Aorta (tissue), 5 donors: ENCODE measurements at places on chromosomes 12 and 14.

DNA sequence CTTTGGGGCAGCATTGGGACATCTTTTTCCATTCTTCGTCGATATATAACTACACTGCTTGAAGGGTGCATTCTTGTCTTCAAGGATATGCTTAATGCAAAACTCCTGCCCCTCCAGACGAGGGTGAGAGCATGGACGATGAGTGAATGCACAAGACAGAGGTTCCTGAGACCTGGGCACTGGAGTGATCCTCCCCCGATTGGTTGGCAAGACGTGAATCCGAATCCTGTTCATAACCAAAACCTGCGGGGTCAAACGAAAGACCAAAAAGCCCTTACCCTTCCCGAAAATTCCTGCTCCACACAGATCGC lies 684 bp downstream of the KANSL2 start:
- no peak for DNase-seq

- DNase-seq = no peak
Measured at GRCh38 chr12:121009741-121010140, 6.5 kb downstream of the C12orf43 start.

GRCh38 chr14:24335461-24336171 lies 745 bp upstream of the ADCY4 start:
- DNase-seq = no peak

- DNase-seq = no peak
Measured at GRCh38 chr14:30657606-30658163, 35.6 kb downstream of the SCFD1 start.

DNA sequence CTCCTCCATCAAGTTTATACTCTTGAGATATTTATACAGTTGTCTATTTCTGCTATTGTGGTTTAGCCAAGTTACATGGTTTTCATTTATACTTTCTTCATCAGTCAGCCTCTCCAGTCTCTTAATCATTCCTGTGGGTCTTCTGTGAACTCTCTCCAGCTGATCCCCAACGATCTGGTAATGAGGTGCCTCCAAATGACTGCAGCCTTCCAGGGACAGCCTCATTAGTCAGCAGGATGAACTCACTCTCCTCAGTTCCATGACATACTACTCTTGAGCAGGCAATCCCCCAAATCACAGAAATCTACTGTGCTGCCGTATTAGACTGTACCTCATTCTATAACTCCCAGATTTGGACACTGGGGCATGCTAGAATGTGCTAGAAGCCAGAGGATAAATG lies 15.3 kb downstream of the AREL1 start:
- no peak for DNase-seq

GRCh38 chr12:89878950-89879349 lies 170.3 kb upstream of the ATP2B1 start:
- DNase-seq = no peak

DNA sequence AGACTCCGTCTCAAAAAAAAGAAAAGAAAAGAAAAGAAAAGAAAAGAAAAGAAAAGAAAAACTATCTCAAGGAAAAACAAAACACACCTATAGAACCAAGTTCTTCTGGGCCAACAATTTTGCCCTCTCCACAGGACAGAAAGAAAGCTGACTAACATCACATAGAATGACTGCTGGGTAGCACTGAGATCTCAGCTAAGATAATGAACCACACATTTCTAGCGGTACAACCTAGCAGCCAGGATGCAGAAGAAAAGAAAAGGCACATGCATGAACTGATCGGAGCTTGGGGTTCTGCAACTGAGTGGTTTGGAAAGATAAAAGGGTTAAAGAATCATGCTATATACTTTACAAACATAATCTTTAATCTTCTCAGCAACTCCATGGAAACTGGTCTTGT lies 19.5 kb downstream of the TMED10 start:
- DNase-seq = no peak

DNA sequence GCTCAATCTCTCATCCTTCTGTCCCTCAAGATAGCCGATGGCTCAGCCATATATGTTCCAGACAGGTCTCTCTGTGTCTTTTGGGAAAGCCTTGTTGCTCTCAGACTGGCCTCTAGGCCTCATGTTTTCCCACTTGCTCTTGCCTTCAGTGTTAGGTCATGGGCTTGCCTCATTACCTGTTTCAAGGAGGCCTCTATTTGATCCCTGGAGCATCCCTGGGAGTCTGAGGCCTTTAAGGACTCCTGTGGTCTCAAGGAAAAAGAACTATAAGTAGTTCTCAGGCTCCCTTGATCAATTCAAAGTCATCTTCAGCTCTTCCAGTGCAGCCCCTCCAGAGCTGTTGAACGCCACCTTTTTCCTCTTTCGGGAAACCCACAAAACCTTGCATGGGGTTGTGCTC lies 47.9 kb downstream of the NTF3 start:
- no peak for DNase-seq

DNA sequence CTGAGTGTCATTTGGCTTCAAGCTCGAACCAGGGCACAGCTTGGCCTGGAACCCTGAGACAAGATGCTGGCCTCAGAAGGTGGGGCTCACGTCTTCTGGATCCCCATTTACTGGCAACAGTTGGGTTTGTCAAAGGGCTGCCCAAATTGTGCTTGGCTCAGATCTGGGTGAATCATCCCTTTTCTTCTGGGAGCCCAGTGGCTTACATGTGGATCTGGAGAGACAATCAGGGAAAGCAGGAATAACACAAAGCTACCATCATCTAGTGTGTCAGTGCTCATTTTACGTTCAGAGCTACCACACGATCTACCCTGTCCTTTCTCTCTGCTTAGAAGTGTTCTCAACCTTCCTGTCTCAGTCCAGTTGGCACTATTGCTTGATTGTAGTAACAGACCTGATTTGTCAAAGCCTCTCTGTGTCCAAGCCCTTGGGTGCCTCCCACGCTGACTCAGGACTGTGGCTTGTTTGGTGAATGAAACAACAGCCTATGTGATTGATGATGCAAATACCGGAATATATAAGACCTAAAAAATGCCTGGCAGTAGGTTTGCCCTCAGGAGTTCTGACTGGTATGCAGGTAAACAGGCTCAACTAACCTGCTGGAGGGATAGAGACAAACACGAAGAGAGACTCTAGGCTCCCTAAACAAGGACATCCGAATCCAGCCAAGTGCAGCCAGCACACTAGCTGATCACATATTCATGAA lies 974.3 kb downstream of the VRK1 start:
- no peak for DNase-seq

DNA sequence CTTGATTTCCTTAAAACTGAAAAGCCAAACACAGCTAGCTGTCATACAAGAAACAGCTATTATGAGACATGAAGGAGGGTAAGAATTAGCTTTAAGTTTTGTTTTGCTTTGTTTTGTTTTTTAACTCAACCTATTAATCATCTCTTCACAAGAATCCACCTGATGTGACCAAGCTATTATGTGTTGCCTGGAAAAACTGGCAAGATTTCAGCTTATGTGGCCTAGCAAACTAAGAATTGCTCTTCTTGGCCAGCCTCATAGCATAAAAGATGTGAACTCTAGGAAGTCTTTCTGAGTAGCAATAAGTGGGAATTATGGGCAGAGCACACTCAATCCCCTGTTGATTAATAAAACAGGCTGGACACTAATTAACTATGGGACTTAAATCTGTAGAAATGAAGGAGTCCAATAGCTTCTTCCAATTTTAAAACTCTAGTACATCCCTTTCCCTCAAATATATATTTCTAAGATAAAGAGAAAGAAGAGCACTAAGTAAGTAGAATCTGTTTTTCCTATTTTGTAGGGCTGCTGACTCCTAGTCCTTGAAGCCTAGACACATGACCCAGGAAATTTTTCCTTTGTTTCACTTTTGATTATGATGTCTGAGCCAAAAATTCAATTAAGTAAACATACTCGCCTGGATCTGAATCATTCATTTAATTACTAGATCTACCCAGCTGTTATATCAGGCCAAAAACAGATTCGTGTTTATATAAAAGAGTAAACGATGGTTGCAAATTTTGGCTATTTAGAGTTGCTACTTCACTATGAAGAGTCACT lies 75.7 kb downstream of the GTF2A1 start:
- DNase-seq = no peak

GRCh38 chr12:56154246-56154771 lies 1.9 kb downstream of the MYL6B start:
- DNase-seq = no peak

DNA sequence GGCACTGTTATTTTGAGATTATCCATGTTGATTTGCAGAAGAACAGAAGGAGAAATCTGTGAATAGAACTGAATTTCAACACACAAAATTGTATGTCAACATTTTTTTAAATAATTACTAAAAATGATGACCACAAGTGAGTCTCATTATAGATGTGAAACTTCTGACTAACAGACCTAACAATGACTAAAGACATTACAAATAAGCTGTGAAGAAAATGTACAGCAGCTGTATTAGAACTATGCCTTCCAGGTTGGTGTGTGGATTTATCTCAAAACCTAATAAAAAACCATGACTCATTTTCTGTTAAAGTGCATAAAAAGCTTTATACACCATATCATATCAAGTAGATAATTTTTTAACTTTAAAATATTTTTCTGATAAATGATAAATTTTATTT lies 22.5 kb upstream of the FOXG1 start:
- no peak for DNase-seq

GRCh38 chr14:75724414-75725204 lies 63.6 kb downstream of the TTLL5 start:
- no peak for DNase-seq

DNA sequence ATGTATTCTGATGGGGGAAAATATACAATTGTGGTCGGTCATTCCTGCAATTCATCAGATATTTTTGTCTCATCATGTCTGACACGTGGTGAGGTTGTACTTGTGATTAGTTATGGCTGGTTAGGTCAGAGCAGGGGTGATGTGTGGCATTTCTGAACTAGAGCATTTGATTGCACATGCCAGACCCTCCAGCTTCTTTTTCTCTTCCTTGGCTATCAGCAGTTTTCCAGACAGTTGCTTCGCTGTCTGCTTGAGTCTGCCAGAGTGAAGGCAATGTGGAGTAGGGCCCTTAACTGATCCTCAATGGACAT lies 25.9 kb downstream of the TMEM117 start:
- DNase-seq = no peak

DNA sequence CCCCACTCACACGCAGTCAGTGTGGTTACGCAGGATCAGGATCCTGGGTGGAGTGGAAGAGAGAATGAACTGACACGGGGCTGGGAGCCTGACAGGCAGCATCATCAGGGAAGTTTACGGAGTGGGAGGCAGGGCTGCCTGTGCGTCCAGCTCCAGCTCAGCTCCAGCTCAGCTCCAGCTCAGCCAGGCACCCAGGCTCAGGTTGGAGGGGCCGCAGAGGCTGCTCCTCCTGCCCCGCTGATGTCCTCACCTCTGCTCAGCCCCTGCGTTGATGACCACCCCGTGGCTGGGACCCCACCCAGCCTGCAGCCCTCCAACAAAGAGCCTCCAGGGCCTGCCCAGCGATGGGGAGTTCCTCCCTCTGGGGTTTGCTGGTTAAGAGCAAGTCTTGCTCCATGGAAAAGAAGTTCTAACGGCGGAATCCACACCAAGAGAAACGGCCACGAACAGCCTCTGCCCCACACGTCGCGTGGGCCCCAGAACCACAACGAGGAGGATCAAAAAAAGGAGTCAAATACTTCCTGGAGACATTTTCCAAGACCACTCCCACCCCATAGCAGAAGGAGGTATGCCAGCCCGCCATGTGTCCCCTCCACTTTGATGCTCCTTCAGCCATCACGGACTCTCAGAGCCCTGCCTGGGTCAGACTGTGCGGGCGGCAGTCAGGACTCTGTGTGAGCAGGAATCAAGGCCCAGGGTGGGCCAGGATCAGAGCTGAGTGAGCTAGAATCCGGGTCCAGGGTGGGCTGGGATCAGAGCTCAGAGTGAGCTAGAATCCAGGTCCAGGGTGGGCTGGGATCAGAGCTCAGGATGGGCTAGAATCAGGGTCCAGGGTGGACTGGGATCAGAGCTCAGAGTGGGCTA lies 17.7 kb upstream of the C14orf180 start:
- no peak for DNase-seq

DNA sequence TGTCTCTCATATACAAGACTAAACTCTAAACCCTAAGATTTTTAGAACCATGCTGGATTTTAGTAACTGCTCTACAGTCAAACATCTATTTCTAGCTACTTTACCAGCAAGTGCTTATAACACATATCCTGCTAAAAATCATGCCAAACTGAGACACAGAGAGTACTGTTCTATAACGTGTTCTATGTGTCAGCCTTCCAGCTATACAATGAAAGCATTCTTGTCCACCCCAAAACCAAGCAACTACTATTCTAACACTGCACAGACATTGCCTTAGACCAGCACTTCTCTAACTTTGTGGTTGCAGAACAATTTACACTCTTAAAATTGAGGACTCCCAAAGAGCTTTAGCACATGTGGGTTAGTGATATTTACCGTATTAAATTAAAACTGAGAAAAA lies 85.7 kb downstream of the SPPL3 start:
- DNase-seq = no peak

DNA sequence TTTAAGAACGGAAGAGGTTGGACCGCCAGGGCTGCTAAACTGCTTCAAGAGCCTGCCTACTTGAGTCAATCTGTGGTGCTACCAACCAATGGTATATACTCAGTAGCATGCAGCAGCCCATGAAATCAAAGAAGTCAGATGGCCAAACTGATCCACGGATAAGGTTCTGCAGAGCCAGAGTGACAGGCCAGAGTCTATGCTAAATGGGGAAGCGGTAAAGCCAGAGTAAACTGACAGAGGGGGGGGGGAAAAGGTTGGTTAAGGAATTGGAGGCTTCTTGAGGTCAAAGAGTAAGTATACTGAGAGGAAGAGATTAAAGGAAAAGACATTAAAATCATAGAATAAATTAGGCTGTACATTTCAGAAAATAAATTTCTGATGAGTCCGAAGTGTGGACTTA lies 15.4 kb upstream of the SLC6A13 start:
- DNase-seq = no peak

DNA sequence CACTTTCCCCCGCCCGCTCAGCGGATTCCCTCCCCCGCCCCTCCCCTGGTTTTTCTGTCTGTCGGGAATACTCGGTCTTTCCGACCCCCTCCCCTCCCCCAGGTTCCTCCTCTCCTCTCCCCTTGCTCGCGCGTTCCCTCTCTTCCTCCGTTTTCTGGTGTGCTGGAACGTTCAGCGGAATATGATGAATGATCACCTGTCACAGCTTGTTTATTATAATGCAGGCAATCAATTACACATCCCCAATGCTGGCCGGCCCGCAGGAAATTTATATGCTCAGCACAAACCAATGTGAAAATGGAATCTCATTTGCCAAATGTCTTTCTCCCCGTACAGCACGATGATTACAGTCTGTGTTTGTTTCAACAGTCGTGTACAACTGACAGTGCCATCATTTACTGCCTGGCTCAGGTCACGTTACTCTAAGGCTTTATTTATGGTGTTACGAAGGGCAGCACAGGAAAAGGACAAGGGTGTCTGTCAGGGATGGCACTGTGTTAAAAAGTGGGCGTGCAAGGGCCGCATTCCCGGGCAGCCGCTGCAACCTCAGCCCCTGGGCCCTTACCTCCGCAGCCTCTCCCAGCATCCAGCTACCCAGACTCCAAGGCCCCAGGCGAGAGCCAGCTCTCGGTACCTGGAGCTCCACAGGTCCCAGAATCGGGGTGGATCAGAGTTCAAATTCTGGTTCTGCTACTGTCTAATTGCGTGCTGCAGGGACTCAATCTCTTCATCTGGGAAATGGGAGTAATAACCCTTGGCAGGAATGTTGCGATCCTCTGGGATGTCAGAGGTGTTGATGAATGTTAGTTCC lies 24.7 kb upstream of the MAP1LC3B2 start:
- DNase-seq = no peak
